ENCODE measurements at places on chromosomes 5 and 9.

DNA sequence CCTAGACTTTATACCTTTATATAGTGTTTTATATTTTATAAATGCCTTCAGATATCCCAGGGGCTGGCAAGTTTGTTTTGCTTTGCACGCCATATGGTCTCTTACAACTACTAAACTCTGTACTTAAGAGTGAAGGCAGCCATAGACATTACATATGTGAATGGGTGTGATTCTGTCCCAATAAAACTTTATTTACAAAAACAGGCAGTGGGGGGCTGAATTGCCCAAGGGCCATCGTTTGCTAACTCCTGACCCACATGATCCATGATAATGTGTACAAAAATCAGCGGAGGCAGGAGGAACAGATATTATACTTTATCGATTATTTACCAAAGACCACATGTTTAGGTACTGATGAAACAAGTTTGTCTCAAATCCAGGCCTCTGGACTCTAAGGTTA is 35.8 kb upstream of the ISCA1 start:
- DNase-seq: no peak

DNA sequence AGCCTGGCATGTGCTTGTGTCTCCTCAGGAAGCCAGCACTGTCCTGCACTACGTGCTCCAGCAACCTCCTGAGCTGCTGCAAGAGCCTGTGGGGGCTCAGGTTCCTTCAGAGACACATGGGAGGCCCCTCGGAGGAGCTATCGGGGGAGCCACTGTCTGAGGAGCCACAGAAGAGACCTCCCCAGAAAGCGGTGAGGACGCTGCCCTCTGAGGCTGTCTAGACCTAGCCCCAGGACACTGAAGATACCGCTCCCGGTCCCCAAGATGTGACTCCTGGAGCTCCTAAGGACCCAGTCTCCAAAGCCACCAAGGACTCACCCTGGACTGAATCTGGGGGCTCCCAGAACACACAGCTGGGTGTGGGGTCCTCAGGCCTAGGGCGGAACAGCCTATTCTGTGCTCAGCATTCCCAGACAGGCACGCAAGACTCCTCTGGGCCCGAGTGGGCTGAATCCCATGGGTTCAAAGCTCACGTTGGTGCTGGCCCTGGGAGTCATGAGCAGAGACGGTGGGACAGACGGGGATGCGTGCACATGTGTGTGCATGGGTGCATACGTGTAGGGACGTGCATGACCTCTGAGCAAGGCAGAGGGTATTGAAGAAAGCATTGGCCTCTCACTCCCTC is 50.0 kb downstream of the HRH2 start:
- DNase-seq: no peak

DNA sequence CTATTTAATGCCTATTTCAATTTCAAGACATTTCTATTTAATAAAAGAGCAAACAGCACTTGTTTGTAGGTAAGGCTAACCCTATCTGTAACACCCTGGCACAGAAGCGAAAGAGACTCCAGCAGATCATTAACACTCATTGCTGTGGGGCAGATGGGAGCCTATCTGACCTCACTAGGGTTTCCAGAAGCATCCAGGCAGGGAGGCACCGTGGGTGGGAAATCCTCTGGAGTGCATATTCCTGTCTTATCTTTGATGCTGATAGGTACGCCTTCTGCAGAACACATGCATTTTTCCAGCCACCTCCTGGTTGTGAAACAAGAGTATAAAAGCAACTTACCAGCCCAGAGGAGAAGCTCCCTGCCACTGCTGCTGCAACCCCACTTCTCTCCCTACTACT is 233.7 kb downstream of the GLIS3 start:
- DNase-seq: no peak

- DNase-seq: no peak
These were observed 85.5 kb downstream of the DIRAS2 start for GRCh38 chr9:90556897-90557675.

DNA sequence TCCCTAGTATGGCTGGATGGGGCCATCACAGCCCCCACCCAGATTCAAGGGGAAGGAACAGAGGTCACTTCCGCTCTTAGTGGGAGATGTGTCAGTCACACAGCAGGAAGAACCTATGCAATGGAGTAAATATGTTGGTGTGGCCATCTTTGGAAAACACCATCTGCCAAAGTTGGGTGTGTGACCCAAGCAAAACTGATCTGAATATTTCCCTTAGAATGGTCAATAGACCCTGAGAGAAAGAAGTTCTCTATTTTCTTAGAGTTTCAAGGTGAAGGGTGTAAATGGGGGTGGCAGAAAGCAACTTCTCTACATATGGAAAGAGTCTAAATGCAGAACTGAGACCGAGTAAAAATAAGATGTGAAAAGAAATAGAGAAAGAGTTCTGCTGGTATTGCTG is 212.7 kb downstream of the ESM1 start:
- DNase-seq: no peak

GRCh38 chr5:178394074-178394473 is 161.5 kb upstream of the PHYKPL start:
- DNase-seq: no peak

GRCh38 chr5:39816156-39816845 is 391.5 kb upstream of the DAB2 start:
- DNase-seq: no peak

GRCh38 chr5:4058899-4059298 is 463.3 kb downstream of the IRX1 start:
- no peak for DNase-seq

DNA sequence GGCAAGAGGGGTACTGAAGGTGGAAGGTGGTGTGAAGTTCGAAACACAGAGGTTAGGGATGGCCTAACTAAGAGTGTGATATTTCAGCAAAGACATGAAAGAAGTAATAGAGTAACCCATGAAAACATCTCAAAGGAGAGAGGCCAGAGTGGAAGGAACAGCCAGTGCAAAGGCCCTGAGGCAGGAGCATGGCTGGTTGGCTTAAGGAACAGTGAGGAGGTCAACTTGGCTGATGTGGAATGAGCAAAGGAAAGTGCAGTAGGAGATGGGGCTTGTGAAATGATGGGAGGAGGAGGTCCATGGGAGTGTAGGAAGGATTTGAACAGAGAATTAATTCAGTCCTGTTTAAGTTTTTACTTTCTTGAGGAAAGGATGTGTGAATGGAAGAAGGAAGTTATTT is 178.3 kb upstream of the ZNF608 start:
- DNase-seq: no peak

DNA sequence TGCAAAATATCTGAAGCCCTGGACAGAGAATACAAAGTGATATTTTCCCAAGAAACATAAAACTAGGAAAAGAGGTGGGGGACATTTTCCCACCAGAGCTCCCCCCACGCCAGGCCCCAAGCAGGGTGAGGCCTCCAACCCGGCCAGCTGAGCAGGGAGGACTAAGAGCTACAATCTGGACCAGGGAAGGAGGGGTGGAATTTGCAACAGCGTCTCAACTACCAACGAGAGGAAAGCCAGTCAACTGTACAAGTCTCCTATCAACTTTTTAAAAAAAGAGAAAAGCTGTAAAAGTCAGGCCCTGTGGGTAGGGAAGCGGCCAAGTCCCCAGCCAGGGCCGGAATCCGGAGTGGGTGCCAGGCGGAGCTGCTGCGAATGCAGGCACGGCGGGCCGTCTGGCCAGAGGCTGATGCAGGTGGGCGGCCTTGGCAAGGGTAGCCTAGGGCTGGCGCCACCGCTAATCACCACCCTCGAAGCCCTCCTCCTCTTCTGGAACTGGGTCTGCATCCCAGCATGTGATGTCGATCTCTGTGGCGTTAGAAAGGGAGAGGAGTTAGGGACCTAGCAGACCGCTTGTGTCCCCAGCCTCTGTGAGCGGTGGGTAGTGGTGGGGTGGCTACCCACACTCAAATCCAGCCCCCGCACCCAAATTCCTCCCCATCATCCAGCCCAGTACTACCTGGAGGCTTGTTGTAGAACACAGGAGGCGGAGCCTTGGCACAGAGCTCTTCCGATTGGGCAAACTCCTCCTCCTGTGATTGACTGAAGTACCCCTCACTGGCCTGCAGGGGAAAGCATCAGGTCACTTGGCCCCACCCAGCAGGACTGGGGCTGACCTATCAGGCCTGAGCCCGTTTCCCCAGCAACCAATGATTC is 10.6 kb downstream of the PRR7 start:
- DNase-seq: peak; percentile 97

GRCh38 chr9:92600462-92601261 is 64.9 kb upstream of the ECM2 start:
- DNase-seq: no peak

- DNase-seq: no peak
These were observed 10.6 kb upstream of the FEM1C start for GRCh38 chr5:115555084-115555633.

GRCh38 chr9:116331241-116331640 is 177.7 kb downstream of the PAPPA start:
- DNase-seq: no peak

- DNase-seq: no peak
These were observed 1.2 kb upstream of the GARIN3 start for GRCh38 chr5:157167214-157167621.

Measured in HCT116 (cell line).